ENCODE measurements at places on chromosomes 4 and X. TPM values are rescaled to one million over a fixed set of nuclear protein-coding genes. Genes with fewer than 3 reads are reported as not detected.
A peak's percentile ranks its signal among the peaks of the same experiment; 100 is the strongest.

DNA sequence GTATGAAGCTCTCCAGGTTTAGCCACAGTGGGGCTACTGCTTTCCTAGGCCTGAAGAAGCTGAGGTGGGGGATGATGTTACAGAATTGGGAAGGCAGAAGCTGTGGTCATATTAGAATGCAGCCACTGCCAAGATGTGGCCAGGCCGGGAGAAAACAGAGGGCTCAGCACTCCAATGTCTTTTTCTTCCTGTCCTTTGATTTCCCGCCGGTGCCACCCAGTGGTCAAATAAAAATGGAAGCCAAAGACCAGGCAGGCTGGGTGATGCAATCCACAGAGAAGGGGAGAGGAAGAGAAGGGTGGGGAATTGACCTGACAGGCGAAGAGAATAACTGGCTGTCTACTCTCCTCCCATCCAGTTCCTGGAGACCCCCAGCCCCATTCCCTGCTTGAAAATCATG, 94.9 kb upstream of the SHISA3 start:
- no peak for DNase-seq

DNA sequence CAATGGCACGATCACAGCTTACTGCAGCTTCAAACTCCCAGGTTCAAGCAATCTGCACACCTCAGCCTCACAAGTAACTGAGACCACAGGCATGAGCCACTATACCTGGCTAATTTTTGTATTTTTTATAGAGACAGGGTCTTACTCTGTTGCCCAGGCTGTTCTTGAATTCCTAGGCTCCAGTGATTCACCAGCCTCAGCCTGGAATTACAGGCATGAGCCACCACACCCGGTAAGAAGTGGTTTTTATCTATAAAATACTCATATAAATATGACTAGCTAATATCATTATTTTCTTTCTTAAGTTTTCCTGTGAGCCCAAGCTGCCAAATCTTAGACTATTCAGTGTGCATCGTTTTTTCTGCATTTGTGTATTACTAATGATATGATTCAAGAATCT, 4.4 kb downstream of the SCFD2 start:
- DNase-seq, result no peak

- DNase-seq, result no peak
Observed at GRCh38 chr4:170259631-170260153, 169.9 kb upstream of the AADAT start.

DNA sequence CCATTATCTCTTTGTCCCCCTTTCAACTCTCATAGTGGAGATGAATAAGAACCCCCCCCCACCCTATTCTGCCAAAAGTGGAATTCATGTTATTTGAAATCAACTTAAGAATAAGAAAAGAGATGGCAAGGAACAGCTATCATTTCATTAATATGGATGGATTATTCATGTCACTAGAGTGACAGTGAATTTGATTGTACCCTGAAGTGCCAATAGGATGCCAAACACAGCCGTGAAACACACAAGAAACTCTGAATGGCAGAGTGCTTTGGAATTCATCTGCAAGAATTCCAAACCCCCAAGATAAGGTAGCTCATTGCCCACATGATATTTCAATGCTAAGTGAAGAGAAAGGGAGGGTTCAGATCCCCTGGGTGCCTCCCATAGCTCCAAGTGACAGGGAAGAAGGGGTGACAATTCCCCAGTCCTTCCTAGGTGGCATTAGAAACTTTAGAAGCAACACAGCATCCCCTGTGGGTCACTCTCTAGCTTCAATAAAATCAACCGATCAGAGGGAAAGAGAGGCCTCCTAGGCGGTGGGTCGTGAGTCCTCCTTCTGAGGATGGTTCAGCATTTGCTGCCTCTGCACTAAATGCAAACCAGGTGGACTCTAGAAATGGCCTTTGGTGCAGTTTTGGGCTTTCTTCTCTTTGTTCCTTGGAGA, 84.3 kb downstream of the MGST2 start:
- no peak for DNase-seq

DNA sequence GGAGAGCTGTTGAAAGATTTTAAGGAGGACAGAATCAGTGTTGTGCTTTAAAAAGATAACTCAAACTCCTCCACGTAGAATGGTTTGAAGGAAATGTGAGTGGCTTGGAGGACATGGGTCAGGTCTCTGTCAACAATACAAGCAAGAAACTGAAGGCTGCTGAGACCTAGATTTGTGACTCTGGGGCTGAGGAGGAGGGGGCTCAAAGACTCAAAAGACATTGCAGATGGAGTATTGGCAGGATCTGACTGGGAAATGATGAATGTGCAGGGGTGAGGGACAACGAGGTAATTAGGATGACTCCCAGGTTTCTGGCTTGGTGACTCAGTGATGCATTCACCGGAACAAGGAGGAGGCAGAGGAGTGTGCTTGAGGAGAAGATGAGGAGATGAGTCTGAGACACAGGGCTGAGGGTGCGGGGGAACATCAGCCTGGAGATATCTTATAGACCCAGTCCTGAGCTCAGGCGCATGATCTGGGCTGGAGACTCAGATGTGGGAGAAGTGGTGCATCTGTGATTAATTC, 3.3 kb upstream of the RPS4X start:
- DNase-seq, result no peak

DNA sequence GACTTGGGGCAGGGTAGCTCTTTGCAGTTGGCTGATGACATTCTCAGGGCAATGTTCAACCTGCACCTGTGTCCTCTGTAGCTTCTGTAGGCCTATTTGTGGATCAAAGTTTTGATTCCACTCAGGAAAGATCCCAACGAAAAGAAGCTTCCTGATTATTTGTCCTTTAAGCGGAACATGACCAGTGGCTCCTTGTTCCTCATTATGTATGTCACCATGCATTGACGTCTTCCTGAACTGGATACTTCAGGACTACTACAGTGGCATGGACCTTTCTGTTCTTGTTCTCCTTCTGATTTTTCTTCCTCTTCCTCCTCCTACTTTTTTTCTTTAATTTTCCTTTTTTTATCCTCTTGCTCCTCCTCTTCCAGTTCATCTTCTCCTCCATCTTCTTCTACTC, 62.4 kb downstream of the NBDY start:
- peak; percentile 29 for DNase-seq

DNA sequence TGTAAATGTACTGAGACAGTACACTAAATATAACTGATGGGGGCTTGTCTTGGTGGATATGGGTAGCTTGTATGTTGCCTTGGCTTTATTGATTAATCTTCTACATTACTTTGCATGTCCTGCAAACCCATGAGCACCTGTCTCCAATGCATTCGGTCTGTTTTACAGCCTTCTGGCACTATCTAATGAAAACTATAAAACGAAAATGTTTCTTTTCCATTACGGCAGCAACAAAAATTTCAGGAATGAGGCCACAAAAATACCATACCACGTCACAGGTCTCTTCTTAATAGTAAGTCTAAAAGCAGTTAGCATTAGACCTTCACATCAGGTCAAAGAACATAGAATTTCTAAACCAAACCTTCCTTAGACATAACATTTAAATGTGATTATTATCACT, 49.8 kb downstream of the EDNRA start:
- no peak for DNase-seq

DNA sequence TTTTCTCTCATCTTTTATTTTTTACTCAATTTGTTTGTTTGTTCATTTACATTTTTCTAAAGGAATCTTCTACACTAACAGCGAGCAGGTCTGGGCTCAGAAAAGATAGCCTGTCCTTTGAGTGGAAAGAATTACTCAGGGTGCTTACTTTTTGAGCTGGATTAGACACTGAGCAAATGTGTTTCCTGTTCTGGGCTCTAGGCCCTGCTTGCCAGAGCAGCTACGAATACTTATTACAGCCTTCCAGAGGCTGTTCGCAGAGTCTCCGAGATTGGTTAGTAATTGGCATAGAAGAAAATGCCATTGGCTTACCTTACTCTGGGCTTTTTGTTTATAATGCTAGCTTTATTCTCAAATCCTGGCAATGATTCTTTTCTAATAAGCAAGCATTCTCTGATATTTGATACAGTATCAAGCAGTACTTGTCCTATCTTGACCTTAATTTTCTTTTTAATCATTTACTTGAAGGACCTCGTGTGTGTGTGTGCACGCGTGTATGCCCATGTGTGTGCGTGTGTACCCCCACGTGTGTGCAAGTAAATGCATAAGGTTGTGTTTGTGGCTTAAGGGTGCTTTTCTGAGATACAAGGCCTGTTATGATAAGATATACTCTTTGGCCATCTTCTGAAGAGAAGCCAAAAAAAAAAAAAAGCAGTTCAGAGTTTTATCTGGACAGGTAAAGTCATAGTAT, 76.2 kb upstream of the GRXCR1 start:
- DNase-seq, result no peak

GRCh38 chr4:24000470-24000831, 110.6 kb upstream of the PPARGC1A start:
- DNase-seq, result no peak

DNA sequence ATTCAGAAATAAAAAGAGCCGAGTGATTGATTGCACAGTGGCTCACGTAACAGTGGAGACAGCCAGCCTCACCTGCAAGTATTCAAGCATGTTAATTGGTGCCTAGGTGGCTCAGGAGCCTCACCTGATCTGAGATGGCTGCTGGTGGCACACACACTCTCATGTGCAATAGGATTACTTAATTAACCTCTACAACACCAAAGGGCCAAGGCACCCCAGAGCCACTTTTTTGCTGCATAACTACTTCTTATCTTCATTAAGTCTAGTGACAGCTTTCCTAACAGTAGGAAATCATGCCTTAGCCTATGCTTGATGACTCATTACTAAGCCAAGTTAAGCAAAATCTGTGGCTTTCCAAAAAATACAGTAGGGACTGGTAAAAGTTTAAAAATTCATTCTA, 117.3 kb upstream of the NOCT start:
- DNase-seq, result no peak

- no peak for DNase-seq
Observed at GRCh38 chr4:57095245-57095644, 14.9 kb downstream of the IGFBP7 start.

GRCh38 chrX:12249997-12250396, 111.7 kb downstream of the FRMPD4 start:
- DNase-seq, result no peak

DNA sequence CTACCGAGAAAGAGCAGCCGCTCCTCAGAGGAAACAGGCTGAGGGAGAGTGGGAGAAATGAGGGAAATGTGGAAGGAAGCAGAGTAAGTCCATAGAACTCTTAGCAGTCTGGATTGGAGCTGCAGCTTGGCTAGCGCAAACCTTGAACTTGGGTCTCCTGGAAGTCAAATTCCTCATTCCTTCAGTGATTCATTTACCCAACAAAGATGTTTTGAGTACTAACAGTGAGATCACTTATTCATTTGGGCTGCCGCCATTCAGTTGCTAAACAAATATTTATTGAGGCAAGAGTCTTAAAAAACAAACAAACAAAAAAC, 51.5 kb downstream of the SEL1L3 start:
- DNase-seq, result no peak

DNA sequence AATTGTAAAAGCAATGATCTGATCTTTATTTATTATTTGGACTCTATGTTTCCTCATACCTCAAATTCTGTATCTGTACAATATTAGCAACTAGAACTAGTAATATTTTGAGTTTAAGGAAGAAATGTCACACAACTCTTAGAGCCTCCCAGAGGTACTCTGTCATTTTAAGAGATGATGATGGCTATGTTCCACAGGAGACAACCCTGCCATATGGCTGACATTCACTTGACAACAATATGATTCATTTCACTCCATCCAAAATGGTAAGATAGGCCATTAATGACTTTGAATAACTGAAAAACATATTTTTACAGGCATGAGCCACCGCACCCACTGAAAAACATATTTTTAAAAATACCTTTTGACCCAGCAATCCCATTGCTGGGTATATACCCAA, 190.3 kb downstream of the MAML3 start:
- no peak for DNase-seq

GRCh38 chr4:70818921-70819320, 20.8 kb downstream of the GRSF1 start:
- no peak for DNase-seq

DNA sequence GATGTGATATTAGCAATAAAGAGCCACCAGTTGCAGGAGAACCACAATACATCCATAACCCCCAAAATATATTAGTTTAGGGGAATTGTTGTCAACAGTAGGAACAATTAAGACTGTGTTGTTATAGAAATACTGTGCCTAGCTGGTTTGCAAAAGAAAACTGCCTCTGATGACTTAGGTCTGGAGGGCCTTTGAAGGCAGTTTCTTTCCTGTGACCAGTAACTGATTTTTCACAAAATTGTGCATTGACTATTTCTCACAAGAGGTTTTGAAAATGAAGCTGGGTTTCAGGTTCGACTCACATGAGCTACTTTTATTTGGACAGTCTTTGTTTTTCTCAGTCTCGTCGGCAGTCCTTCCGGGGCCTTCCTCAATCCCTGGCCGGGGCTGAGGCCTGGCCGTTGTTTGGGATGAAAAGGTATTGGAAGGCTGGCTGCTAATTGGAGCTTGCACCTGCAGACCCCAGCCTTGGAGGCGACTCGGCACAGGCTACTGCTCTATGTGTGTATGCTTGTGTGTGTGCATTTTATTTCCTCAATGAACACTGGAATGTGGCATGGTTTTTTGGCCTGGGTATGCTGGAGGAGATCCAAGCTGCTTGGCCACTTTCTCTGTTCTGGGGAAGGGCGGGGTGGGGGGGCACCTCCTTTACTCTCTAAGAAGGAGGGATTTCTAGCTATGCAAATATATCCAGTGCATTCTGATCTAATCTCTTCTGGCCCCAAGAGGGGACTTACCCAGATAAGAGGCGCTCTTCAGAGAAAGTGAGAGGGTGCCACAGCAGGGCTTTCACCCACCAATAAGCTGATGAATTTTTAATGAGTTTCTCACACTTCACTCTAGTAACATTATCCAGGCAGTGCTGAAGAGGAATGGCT, 49.5 kb upstream of the LNX1 start:
- no peak for DNase-seq

DNA sequence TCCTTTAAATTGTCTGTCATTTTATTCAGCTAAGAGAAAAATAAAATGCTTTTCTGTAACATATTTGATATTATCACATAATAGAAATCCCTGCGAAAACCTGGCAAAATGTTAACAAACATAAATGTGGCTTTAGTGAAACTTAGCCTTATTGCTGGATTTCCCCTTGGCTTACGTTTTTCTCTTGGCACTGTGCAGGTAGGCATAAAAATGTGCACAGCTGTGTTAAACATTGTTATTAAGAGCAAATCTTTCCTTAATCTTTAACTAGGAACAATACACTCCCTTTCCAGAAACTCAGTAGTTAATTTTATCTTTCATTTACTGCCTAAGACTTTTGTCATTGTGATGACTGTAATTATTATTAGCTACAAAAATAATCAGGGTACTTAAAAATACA, 202.4 kb upstream of the GNPDA2 start:
- no peak for DNase-seq

DNA sequence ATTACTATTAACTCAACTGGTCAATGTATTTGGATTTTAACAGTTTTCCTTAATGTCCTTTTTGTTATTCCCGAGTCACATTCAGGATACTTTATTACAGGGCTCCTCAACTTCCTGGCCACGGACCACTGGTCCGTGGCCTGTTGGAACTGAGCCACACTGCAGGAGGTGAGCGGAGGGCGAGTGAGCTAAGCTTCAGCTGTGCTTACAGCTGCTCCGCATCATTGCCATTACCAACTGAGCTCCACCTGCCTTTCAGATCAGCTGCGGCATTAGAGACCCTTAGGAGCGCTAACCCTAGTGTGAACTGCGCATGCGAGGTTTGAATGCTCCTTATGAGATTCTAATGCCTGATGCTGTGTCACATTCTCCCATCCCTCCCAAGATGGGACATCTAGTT, 591.7 kb downstream of the CCSER1 start:
- no peak for DNase-seq

TCEAL7 gene
- 12.9 TPM for total RNA-seq

FAM3A gene
- total RNA-seq, result 34.9 TPM

GAGE2A gene
- total RNA-seq, result not detected

WDR19 gene
- 22.1 TPM for total RNA-seq

TEX13C gene
- total RNA-seq, result not detected

SULT1E1 gene
- not detected for total RNA-seq

All from esophagus muscularis mucosa (tissue), 4 donors.